NCI-H1092 treated with DMSO at 0.1 percent for 48 hours (cell line): ENCODE measurements at places on chromosomes 1 and 21.

- DNase-seq, result no peak
These were observed 417.2 kb upstream of the PBX1 start for GRCh38 chr1:164141797-164142196.

DNA sequence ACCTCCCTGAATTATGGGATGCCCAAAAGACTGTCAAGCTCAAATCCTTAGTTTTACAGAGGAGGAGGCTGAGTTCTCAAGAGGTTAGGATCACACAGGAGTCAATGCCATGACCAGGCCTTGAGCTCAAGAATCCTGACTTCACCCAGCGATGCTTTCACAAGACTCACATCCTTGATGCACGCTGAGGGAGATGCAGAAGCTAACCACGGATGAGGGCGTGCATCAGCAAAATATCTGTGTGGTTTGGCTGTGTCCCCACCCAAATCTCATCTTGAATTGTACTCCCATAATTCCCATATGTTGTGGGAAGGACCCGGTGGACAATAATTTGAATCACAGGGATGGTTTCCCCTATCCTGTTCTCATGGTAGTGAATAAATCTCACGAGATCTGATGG lies 133.2 kb downstream of the KCNJ6 start:
- DNase-seq, result no peak

DNA sequence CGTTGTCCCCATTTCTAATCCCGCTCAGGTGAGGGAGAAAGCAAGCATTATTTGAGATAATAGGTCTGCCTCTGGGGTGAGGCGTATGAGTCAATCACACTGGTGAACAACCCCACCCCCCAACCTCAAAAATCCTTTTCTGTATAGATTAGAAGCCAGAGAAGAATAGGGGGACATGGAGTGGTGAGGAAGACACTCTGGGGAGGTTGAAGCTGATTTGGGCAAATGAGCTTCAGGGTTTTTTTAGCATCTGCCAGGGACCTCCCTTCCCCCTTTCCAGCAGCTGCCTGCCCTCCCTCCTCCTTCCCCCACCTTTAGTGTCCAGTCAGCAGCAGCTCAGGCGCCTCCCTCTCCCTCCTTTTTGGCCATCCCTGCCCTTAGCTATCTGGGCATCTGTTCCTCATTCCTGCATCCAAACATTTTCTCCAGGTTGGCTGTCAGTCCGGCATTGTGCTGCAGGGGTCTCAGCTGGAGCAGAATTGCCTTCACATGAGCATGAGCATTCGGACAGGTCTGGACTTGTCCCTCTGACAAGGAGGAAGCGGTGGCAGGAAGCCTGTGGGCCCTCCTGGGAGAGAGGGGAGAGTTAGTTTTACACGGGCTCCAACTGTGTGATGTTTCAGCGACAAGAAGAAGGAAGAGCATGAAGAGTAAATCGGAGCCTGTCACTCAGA lies 30.8 kb upstream of the PTGFRN start:
- DNase-seq, result peak; percentile 59

DNA sequence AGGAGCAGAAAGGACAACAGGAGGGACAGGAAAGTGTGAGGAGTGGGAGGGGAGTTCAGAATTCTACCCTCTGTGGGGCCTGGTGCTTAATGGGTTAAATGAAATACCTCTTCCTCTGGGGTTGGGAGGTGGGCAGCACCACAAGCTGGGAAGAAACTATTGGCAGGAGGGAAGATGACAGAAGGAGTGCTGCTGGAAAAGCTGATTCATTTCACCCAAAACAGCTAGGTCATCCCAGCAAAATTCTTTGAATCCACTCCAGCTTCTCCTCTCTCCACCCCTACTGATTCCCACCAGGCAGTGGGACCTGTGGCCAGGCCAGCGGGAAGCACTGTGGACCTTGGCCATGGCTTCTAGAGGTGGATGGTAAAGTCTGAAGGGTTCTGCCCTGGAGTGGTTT lies 12.8 kb downstream of the BCAN start:
- DNase-seq, result no peak

DNA sequence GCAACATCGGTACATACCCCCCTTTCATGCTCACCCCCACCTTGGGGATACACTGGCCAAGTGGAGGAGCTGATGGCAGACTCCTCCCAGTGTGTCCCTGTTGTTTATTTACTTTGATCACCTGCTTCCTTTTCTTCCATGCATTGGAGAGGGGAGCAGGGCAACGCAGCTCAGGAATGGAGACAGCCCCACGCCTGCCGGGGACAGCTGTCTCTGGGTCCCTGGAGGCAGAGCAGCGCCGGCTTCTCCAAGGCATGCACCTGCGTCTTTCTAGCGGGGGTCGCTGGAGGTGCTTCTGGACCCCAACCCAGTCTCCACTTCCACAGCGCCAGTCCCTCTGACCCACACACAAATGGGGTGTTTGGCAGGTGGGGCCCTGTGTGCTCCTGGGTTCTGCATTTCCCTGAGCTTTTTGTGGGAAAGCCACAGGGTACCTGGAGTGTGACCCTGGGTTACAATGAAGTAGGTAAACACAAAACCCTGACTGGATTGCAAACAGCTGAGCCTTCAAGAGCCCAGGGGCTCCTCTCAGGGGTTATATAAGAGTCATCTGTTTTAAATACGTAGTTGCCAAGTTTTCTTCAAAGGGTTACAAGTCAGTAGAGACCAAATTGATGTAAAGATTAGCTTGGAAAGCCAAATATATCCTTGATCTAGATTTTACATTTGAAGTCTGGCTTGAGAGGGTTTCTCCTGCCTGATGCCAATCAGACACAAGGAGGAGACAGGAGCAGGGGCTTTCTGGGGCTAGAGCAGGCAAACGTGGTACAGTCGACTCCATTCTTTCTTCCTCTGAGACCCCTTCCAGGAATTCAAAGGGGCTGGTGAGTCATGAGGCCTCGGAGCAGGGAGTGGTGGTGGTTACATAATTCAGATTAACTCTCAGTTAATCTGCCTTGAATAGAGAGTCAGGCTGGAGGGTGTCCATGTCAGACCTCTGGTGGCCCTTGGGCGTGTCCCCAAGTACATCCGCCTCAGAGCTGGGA lies 4.5 kb downstream of the AJAP1 start:
- no peak for DNase-seq

DNA sequence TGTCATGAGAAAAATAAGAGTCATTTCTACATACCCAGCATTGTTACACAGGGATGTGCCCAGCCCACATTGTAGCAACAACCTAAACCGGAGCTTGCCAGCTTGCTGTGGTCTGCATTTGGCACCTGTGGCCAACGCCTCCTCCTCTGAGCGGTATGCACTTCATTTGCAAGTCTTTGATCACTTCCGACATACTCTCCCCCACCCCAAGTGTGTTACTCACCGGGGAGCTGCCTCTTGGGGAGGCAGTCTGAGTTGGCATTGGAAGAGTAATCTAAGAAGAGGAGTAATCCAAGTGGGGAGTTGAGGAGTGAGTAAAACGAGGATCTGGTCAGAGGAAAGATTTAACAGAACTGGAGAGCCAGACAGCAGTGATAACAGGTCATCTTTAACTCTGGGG lies 3.8 kb downstream of the BCL9 start:
- DNase-seq, result no peak

- no peak for DNase-seq
These were observed 18.0 kb upstream of the RAB3GAP2 start for GRCh38 chr1:220290140-220290761.

DNA sequence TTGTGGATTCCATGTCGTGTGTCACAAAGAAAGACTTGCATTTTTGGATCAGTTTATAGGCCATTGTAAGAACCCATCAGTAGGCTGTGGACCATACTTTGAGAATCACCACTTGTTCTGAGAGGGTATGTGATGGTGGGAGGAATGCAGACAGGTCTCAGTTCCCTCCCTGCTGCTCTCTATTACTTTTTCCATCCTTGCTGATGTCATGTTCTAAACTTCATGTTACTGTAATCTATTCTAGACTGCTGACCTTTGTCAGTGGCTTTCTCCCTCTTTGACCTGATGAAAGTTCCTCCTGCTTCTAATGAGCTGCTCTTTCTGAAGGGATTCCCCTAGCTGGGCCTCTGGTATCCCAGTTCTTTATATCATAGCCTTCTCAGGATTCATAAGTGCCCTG lies 46.1 kb downstream of the ST3GAL3 start:
- no peak for DNase-seq

GRCh38 chr1:74830766-74831165 lies 97.8 kb downstream of the TYW3 start:
- DNase-seq, result no peak

- no peak for DNase-seq
These were observed 9.1 kb downstream of the MACF1 start for GRCh38 chr1:39213511-39214002.

DNA sequence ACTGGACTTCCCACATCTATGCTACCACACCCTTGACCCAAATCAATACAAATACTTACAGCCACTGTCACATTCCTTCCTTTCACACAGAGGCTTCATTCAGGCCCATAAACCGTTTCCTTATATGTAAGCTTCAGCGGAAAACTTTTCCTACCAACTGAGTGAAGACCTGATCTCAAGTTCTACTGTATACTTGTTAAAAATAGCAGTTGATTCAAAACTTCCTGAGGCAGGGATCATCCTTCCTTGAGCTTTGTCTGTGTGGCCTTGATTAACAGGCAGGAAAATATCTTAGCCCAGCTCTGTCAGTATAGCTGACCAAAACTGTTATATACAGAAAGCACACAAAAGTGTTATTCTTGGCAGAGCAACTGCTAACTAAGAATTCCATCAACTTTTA lies 42.7 kb downstream of the DENND2C start:
- DNase-seq, result no peak

- peak; percentile 58 for DNase-seq
These were observed 1.5 kb downstream of the TNFRSF25 start for GRCh38 chr1:6464514-6464836.

DNA sequence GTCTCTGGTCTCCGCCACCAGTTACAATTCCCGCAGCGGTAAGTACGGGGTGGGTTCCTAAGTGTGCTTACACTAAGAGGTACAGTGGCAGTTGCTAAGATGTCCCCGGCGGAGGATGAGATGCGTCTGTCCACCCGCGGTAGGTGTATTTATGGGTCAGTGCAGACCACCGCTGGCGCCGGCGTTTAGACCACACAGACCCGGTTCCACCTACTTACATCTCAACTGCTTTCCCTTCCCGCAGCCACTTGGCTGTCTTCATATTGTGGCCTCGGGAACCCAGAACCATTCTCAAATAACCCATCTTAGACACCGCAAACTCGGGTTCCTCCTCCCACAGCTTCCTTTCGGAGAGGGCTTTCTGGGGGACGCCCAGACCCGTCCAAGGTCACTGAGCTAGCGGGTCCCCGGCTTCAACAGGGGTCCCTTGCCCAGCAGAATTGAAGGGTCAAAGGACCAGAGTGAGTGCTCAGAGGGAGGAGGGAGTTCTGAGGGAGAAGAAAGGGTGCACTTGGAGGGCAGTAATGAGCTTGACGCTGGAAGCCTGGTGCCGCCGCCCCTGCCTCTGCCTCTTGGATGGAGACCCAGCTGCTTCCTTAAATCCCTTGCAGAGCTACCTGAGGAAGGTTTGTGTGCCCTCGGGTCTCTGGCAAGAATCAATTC lies 8.6 kb downstream of the NR5A2 start:
- no peak for DNase-seq

- DNase-seq, result no peak
These were observed 292.8 kb downstream of the HMCN1 start for GRCh38 chr1:186026946-186027345.

GRCh38 chr1:45403298-45403697 lies 63.1 kb upstream of the MUTYH start:
- DNase-seq, result no peak

GRCh38 chr1:20280906-20281305 lies 9.8 kb upstream of the VWA5B1 start:
- no peak for DNase-seq

GRCh38 chr1:30505853-30506252 lies 217.5 kb downstream of the MATN1 start:
- DNase-seq, result no peak

- no peak for DNase-seq
These were observed 27.3 kb downstream of the ZNF691 start for GRCh38 chr1:42873670-42874069.

DNA sequence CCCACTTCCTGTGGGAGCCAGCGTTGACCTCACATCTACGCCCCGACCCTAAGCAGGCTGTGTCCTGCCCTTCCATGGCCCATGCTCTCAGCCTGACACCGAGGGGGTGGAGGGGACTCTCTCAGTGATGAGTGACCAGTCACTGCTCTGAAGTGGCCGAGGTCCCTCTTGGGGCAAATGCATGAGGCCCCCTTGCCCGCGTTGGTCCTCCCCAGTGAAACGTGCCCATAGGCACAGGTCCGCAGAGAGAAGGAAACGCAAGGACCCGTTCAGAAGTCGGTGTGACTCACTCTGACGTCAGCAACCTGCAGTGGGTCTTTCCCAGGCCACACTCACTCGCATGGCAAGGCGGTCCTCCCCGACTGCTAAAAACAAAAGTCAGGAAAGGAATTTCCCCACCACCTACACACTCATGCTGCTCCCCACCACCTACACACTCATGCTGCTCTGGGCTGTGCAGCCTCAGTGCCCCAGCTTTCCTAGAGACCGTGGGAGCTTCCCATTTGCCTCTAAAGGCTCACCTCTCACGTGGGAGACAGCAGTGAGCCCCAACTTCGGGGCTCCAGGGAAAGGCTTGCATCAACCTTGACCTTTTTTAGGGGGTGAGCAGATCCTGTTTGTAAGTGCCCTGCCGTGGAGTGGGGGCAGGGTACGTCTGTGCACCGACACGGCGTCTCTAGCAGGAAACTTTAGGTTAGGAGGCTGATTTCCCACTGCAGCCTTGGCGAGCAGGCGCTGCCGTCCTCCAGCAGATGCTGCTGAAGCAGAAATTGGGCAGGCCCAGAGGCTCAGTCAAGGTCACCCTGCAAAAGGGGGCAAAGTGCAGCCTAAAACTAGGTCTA lies 11.4 kb downstream of the UBASH3A start:
- DNase-seq, result no peak

DNA sequence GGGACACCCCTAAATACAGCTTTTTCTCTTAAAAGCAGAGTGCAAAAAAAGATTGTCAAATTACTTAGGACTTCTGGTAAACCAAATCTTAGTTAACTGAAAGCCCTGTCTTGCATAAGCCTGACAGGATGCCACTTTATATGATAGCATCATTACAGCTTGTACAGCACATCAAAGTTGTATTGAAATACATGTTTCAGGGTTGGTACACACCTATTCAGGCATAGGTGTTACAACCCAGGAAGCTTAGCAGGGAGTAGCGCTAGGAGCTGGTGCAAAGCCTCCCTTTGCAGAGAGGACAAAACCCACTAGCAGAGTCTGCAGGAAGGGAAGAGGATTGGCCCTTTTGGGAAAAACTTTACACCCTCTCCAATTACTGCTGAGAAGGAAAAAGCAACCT lies 258.9 kb upstream of the SGIP1 start:
- no peak for DNase-seq

GRCh38 chr1:47559944-47560695 lies 122.3 kb downstream of the FOXD2 start:
- no peak for DNase-seq

GRCh38 chr1:9892563-9893528 lies 17.2 kb downstream of the CTNNBIP1 start:
- no peak for DNase-seq

- no peak for DNase-seq
These were observed 216.6 kb downstream of the HHIPL2 start for GRCh38 chr1:222331340-222331739.
